GM12878 (cell line): ENCODE measurements at places on chromosomes 2 and 18. TPM values are rescaled to one million over a fixed set of nuclear protein-coding genes. Genes with fewer than 3 reads are reported as not detected.

GKN1 gene
- total RNA-seq: not detected in 2 replicates

GRCh38 chr2:25292408-25292807, 49.3 kb downstream of the DNMT3A start:
- DNase-seq: no peak

DNA sequence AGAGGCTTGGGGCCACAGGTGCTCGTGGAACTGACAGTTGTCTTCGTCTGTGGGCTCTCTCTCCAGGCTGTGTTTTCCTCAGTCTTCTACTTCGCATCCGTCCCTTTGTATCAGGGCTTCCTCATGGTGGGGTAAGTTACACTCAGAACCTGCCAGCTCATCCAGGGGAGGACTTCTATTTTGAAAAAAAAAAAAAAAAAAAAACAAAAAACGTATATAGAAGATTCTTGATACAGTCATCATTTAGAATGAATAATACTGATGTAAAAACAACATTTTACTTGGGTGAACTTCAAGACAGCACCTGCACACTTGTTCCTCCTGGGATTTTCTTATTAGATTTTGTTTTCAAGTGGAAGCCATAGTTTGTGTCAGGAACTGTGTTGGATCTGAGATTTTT, 47.7 kb upstream of the NFATC1 start:
- no peak for DNase-seq

AP1S3 gene
- total RNA-seq: 7.6 and 9.2 TPM in 2 replicates

ANKRD29 gene
- total RNA-seq: 1.4 and 1.7 TPM in 2 replicates

DNA sequence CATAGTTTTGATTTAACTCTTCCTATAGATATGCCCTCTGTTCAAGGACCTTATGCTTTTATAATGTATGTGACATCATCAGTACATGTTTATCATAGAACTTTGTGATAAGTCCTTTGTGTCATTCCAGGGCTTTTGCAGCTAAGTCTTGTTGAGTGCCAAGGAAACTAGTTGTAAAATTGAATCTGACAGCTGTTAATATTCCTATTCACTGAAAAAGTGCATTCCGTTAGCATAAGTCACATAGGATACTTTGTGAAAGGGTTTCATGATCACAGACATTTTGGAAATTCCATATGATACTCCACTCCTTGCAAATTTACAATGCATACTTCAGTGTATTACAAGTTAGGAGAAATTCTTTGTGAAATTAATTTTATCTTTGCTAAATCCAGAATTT, 503.4 kb downstream of the CCDC85A start:
- DNase-seq: no peak

GRCh38 chr2:120669121-120669952, 66.3 kb upstream of the GLI2 start:
- DNase-seq: no peak

DSC1 gene
- total RNA-seq: 0.40 and 0.44 TPM in 2 replicates

DNA sequence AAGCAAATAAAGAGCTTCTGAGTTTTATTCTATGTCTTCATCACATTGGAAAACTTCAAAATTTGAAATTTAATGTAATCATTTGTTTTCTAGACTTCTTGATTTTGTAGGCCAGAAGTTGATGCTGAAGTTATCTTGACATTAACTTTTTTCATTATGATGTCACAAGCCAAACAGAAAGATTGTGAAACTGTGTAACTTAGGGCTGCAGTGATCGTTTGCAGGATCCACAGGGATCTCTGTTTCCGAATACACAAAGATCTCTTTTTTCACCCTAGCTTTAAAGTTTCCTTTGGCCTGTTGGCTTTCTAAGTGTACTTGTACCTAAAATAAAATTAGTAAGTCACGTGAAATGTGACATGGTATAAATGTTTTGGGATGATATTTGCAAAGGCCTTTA, 594.9 kb upstream of the CDH2 start:
- no peak for DNase-seq

SERPINB7 gene
- not detected in 2 replicates for total RNA-seq

TACR1 gene
- 0.08 and 0.10 TPM in 2 replicates for total RNA-seq

DNA sequence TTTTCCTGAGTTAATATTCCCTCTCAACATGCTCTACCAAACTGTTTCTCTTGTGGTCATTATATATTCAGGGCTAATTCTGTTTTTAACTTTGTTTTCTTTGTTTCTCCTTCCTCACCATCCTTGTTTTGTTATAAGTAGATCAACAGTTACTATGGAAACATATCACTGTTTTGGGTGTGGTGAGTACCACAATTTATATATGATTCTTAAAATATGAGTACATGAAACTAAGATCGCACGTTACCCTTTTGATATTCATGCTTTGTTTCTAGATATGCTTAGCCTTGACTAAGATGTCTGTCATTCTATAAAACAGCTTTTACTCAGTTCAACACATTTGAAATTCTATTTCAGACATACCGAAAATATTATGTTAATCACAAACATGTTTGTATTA, 232.3 kb upstream of the ITGA4 start:
- no peak for DNase-seq

LAMA1 gene
- total RNA-seq: 0.13 TPM in 2 replicates

DSG4 gene
- total RNA-seq: 0.13 and 0.16 TPM in 2 replicates

DNA sequence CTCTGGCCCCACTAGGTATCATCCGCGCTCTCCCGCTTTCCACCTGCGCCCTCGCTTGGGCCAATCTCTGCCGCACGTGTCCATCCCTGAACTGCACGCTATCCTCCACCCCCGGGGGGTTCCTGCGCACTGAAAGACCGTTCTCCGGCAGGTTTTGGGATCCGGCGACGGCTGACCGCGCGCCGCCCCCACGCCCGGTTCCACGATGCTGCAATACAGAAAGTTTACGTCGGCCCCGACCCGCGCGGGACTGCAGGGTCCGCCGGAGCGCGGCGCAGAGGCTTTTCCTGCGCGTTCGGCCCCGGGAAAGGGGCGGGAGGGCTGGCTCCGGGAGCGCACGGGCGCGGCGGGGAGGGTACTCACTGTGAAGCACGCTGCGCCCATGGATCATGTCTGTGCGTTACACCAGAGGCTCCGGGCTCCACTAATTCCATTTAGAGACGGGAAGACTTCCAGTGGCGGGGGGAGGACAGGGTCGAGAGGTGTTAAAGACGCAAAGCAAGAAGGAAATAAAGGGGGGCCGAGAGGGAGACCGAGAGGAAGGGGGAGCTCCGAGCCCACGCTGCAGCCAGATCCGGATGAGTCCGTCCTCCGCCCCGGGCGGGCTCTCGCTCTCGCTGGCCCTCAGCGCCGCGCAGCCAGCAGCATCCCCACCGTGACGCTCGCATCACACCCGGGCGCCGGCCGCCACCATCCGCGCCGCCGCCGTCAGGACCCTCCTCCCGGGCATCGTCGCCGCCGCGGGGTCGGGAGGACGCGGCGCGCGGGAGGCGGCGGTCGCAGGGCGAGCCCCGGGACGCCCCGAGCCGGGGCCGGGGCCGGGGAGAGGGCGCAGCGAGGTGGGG, 664 bp downstream of the NETO1 start:
- DNase-seq: no peak

SCN7A gene
- total RNA-seq: 0.05 TPM in 1 of 2 replicates, not detected in the other

SLC9A4 gene
- 0.05 and 0.10 TPM in 2 replicates for total RNA-seq

GRCh38 chr2:28490558-28490957, 5.3 kb upstream of the PLB1 start:
- DNase-seq: no peak

NT5DC4 gene
- total RNA-seq: 0.85 TPM in 1 of 2 replicates, not detected in the other

DNA sequence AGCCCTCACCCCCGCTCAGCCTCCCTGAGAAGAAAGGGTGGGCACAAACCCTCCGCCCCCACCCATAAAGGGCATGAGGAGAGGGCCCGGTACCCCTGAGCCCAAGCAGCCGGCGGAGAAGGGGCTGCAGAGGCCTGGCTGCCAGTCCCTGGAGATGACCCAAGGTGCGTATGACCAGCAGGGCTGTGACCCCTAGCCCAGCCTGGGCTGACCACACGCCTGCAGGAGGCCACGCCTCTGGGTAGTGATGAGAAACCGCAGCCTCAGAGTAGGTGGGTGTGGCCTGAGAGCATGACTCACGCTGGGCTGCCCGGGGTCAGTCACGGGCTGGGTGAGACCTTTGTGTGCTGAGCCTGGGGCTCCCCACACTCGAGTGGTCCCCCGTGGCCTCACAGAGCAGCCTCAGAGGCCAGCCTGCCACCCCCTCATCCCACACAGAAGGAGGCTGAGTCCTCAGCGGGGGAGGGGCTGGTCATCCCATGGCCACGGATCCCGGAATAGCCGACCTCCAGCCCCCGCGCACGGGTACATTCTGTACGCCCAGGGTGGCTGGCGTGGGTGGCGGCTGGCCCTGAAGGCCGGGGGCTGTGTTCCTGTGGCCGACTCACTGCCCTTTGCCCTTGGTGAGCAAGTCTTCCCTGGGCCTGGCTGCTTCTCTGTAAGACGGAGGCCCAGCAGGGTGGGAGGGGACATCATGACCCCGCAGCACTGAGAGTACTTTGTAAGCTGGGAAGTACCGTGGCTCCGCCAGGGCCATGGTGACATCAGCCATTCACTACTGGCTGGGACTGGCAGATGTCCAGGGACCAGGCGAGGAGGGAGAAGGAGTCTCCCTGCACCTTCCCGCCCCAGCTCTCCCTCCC, 110.8 kb upstream of the OTOS start:
- DNase-seq: no peak

- DNase-seq: no peak
Measured at GRCh38 chr2:171244970-171245782, 84.5 kb upstream of the TLK1 start.

NEU2 gene
- total RNA-seq: not detected in 2 replicates

VSNL1 gene
- total RNA-seq: 0.21 TPM in 1 of 2 replicates, not detected in the other

- no peak for DNase-seq
Measured at GRCh38 chr2:150136893-150137292, 350.6 kb downstream of the RND3 start.

TUBB8B gene
- total RNA-seq: not detected in 2 replicates

GRCh38 chr2:8520791-8521344, 161.0 kb upstream of the ID2 start:
- DNase-seq: no peak

ALLC gene
- not detected in 2 replicates for total RNA-seq

- DNase-seq: peak; percentile 52
Measured at GRCh38 chr2:85748039-85748734, 5.6 kb upstream of the ATOH8 start.

DNA sequence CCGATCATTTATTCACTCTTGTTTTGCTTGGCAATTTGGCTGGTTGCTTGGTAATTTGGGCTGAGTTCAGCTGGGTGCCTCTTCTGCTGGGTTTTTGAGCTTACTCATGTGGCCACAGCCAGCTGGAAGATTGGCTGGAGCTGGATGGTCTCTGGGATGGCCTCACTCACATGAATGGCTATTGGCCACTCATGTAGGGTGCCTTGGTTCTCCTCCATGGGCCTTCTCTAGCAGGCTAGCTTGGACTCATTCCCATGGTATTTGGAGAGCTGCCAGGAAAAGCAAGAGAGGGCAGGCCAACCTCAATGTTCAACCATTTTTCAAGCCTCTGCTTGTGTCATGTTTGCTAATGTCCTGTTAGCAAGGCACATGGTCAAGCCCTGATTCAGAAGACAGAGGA, 16.9 kb downstream of the ZAP70 start:
- no peak for DNase-seq

GRCh38 chr2:170656669-170657068, 58.5 kb upstream of the SP5 start:
- DNase-seq: no peak

DNA sequence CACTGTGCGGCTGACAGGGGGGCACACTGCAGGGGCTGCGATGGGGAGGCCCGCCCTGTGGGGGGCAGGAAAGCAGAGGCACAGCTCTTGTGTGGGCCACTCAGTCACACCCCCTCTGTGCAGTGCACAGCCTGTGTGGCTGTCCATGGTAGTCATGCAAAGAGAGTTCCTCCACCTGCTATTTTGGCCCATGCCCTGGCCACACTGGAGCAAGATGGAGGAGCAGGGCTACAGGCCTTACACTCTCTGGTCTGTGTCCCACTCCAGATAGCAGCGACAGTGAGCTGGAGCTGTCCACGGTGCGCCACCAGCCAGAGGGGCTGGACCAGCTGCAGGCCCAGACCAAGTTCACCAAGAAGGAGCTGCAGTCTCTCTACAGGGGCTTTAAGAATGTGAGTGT, 28.5 kb upstream of the FAHD2A start:
- no peak for DNase-seq

GRCh38 chr2:177193240-177193639, 19.4 kb upstream of the HNRNPA3 start:
- DNase-seq: no peak

DNA sequence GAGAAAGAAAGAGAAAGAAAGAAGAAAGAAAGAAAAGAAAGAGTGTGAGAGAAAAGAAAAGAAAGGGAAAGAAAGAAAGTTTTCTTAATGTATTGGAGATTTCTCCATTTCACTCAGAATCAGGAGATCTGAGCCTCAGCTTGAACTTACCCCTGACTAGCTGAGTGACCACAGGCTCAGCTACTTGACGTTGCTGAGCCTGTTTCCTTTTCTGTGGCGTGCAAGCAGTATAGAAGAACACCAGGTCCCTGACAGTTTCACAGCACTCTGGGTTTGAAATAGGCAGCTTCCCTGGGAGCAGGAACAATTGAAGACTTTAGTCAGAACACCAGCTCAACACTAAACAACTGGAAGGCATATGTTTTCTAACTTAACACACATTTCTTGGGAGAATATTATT, 44.7 kb downstream of the MARCO start:
- DNase-seq: no peak

SKOR2 gene
- total RNA-seq: not detected in 2 replicates

DNA sequence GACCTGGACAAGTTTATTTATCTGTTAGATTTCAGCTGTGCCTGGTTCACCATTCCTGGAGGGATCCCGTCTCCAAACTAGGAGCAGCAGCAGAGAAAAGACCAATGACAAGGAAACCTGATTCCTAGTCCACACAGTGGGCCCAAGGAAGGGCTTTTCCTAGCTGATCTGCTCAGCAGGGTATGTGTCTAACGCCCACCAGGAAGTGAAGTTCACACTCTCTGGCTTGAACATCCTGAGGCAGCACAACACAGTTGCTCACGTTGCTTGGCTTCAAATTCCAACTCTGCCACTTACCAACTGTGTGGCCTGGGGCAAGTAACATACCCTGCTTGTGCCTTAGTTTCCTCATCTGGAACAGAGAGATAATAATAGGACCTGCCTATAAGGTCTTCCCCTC, 42.9 kb downstream of the XDH start:
- DNase-seq: no peak

CTAGE1 gene
- total RNA-seq: not detected in 2 replicates

RAX gene
- total RNA-seq: not detected in 2 replicates

DNA sequence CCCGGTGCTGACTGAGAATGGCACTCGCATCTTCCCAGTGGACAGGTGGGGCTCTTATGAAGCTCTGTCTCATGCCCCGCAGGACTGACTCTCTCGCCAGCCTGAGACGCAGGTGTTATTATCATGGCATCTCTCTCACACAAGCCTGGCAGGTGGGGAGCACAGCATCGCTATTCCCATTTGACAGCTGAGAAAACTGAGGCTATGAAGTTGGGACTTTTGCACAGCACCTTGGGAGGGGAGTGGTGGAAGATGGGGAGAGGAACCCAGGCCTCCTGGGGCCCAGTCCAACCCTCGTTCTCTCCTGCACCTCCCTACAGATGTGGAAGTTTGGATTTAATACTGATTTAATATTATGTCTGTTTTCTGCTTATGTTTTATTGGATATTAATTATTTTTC, 9.0 kb upstream of the NTSR2 start:
- DNase-seq: no peak

- DNase-seq: no peak
Measured at GRCh38 chr2:20650393-20650876, 463 bp downstream of the HS1BP3 start.
